ENCODE measurements at places on chromosomes 1 and 21.

DNA sequence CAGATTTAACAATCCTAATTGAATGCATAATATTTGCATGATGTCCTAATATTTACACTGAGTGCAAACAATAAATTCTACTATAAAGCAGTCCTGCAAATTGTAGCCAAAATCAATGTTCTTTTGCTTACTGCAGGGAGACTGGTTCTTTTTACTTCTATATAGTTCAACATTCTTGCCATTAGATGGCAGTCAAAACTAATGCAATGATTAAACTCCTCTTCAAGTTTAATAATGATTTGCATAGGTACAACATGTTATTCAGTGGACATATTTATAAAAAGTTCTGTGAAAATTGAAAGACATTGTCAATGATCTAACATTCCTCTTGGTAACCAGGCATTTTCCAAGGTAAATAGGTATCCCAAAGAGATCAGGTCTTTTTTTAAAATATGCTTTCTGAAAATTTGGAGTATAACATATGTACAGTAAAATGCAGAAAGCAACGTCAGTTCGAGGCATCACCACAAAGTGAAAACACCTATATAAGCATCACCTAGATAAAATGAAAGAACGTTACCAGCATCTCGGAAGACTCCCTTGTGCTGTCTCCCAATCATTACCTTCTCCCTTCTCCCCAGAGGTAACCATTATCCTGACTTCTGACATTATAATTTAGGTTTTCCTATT, 9.8 kb upstream of the FNBP1L start:
- no peak for DNase-seq

DNA sequence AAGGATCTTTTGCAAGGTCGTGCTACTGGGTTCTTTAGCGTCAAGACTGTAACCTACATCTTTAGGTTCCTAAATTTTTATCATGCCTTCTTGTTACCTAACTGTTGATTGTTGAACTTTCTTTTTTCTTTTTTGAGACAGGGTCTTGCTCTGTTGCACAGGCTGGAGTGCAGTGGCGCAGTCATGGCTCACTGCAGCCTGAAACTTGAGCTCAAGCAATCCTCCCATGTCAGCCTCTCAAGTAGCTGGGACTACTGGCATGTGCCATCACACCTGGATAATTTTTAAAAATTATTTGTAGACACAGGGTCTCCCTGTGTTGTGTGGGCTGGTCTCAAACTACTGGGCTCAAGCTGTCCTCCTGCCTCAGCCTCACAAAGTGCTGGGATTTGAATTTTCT, 52.9 kb downstream of the NFIA start:
- no peak for DNase-seq

GRCh38 chr1:14949270-14949835, 204.2 kb upstream of the TMEM51 start:
- no peak for DNase-seq

DNA sequence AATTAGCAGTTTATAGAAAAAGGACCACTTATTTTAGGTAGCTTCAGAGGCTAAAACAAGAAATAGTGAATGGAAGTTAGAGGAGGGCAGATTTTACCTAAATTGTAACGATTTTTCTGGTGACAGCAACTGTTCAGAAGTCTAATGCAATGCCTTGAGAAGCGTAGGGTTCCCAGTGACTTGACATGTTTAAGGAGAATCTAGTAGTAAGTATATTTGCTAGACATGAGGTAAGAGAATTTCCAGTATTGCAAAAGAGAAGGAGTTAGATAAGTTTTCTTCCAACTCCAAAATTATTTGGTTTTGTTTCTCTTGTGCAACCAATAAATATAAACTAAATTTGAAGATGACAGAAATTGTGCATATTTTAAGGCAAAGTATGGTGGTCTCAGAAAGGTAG, 140.0 kb downstream of the SMYD3 start:
- DNase-seq, result no peak

- no peak for DNase-seq
These were observed 516.9 kb downstream of the BRINP3 start for GRCh38 chr1:189960769-189961168.

DNA sequence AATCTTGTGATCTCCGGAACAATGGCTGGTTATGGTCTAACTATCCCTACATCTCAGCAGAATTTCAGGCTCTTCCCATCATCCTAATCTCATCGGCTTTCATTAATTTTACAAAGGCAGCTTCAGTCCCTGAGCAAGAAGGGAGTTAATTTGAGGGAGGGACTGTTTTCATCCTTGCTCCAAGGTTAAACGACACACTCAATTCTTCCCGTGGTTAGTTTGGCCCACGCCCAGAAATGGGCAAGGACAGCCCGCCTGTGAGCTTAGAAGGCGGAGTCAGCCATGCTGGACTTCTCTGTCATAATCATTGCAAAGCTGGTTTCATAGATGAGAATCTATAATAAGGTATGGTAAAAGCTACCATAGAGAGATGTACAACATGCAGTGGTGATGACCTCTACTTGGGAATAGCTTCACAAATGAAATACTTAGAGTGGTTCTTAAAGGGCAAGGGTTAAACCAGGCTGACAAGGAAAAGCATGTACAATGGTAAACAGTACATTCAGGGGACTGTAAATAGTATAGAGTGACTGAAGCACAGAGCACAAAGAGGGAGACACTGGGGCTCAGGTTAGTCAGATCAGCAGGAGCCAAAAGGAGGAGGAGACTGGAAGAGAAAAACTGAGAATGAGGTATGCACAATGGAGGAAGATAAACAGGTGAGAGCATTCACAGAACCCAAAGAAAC, 108.8 kb downstream of the SMYD3 start:
- DNase-seq, result no peak

- no peak for DNase-seq
These were observed 402.5 kb downstream of the PTPRC start for GRCh38 chr1:199041173-199041914.

- DNase-seq, result no peak
These were observed 128.8 kb downstream of the KCNJ6 start for GRCh38 chr21:37787456-37787855.

DNA sequence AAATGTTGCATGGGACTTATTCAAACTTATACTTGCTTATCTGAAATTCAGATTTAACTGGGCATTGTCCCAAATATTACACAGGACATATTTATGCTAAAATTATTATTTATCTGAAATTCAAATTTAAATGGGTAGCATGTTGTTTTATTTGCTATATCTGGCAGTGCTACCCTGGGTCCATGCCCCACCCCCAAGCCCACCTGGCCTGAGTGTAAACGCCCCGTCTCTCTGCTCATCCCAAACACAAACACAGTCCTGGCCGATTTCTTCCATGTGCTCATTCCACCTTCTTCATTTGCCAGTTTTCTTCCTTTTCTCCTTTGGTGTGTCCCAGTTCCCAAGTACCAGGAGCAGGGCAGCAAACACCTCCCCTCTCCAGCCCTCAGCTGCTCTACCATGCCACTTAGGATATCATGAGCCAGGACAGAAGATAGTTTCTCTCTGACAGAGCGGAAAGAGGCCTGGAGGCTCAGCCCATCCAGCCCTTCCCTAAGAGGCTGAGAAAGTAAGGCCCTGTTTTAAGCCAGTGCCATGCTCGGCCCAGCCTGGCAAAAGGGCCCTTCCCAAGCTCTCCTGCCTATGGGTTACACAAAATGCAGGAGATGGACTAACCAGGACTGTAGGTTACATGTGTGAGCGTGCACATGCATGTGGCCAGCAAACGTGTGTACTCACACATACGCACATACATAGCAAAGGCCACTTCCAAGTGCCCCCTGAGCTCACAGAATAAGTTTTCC, 69.5 kb downstream of the UBE2T start:
- no peak for DNase-seq

GRCh38 chr21:29914326-29914725, 25.5 kb downstream of the GRIK1 start:
- no peak for DNase-seq
